ENCODE measurements at places on chromosomes 12 and 14.

- no peak for DNase-seq
These were observed 39.1 kb upstream of the PNMA1 start for GRCh38 chr14:73753124-73753886.

DNA sequence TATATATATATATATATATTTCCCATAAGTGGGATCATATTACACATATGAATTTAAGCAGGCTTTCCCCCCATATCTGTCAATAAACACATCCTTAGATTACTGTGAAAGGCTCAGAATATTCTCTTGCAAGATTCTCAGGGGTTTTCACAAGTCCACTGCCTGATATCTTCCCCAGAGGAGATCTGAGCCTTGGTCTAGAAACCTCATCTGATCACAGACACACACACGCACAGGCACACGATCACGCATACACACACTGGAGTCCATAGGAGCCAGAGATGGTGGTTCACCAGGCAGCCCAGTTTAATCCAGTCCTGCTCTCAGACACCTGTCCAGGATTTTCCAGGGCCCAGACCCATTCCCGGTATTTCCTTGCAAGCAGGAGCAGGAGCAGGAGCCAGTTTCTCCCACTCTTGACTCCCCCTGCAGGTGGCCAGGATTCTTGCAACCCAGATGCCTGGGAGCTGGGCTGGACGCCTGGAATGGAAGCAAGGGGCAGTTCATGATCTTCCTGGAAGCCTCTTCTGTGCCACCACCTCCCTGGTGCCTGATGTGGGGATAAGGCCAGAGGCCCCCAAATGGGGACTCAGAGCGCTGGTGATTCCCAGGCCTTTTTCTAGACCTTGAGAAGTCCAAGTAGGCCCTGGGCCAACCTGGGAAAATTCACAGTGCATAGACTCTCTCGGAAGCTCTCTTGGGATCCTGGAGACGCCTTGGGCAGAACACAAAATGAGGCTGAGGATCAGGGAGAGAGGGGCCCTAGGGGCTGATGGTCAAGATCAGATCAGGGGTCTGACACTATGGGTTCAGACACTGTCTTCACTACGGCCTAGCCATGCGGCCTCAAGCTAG, 16.5 kb upstream of the KRT78 start:
- DNase-seq, result no peak

GRCh38 chr12:49227713-49228112, 37.2 kb upstream of the TUBA1C start:
- no peak for DNase-seq

DNA sequence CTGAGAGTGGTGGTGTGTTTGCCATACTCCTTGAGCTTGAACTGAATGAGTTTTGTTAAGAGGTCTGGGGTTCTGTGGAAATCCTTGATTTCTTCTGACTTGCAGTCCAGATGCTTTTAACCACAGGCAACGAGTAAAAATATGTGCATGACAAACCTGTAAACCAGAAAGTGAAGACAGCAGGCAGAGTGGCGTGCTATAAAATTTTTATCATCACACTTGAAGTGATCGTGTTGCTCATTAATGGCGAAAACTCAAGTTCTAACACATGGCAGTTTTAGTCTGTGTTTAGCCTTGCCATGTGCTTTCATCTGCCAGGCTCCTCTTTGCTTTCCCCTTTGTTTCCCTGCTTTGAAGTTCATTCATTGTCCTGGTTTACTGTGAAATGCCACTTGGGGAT, 28.0 kb downstream of the TXNRD1 start:
- no peak for DNase-seq

- DNase-seq, result no peak
These were observed 478.0 kb downstream of the RMST start for GRCh38 chr12:97940629-97941028.
